ENCODE measurements at places on chromosomes 3 and 15. TPM values are rescaled to one million over a fixed set of nuclear protein-coding genes. Genes with fewer than 3 reads are reported as not detected.

The GOLGA8Q gene
- 0.15 TPM for total RNA-seq

The GABRB3 gene
- 1.1 TPM for total RNA-seq

The EHHADH gene
- 48.9 TPM for total RNA-seq

The TEX264 gene
- 54.0 TPM for total RNA-seq

The THPO gene
- 0.17 TPM for total RNA-seq

The GOLGA8S gene
- 0.08 TPM for total RNA-seq

The PP2D1 gene
- not detected for total RNA-seq

The FGF12 gene
- total RNA-seq: 0.48 TPM

The TUSC2 gene
- 39.5 TPM for total RNA-seq

The SLC38A3 gene
- 0.24 TPM for total RNA-seq

The IL1RAP gene
- total RNA-seq: 3.9 TPM

The DCLK3 gene
- total RNA-seq: not detected

The ZMAT3 gene
- total RNA-seq: 12.7 TPM

The LINGO1 gene
- 1.1 TPM for total RNA-seq

The RTP3 gene
- not detected for total RNA-seq

The LIPC gene
- 2.9 TPM for total RNA-seq

The LDHAL6B gene
- total RNA-seq: not detected

The ZCWPW2 gene
- total RNA-seq: 1.0 TPM

The C3orf20 gene
- 0.08 TPM for total RNA-seq

The CAV3 gene
- total RNA-seq: not detected

The SH2D7 gene
- 1.6 TPM for total RNA-seq

The EXD1 gene
- total RNA-seq: not detected

The NPTN gene
- 111 TPM for total RNA-seq

The ALDH1A3 gene
- 3.8 TPM for total RNA-seq

The GOLGA6L6 gene
- total RNA-seq: not detected

The GATM gene
- total RNA-seq: 6.4 TPM

The NR1I2 gene
- total RNA-seq: 70.4 TPM

The BCL2A1 gene
- total RNA-seq: 0.86 TPM

The LEKR1 gene
- 1.6 TPM for total RNA-seq

The GPR27 gene
- 0.61 TPM for total RNA-seq

The PAQR9 gene
- total RNA-seq: not detected

The GOLGA6L7 gene
- not detected for total RNA-seq

The C3orf49 gene
- not detected for total RNA-seq

The TM2D3 gene
- 42.7 TPM for total RNA-seq

The SPATA12 gene
- total RNA-seq: not detected

The CDHR4 gene
- not detected for total RNA-seq

The ALG1L2 gene
- not detected for total RNA-seq

The ADAMTSL3 gene
- total RNA-seq: 4.8 TPM

The FETUB gene
- total RNA-seq: 0.27 TPM

All from colonic mucosa (tissue), 4 donors.